ENCODE measurements at places on chromosomes 5 and 9. TPM values are rescaled to one million over a fixed set of nuclear protein-coding genes. Genes with fewer than 3 reads are reported as not detected.
A peak's percentile ranks its signal among the peaks of the same experiment; 100 is the strongest.

Gene ZNF483
- total RNA-seq, result 24.9 TPM

GRCh38 chr5:88785746-88786565, 97.0 kb downstream of the MEF2C start:
- DNase-seq, result peak; percentile 33
- H3K36me3 ChIP-seq, result no peaks in the 10 kb centered on the region
- H3K4me3 ChIP-seq, result no peak overlapping the region
- H3K27me3 ChIP-seq, result no peaks in the 10 kb centered on the region
- H3K27ac ChIP-seq, result peak overlapping the region; percentile 32

- H3K4me1 ChIP-seq, result no peaks in the 10 kb centered on the region
- H3K27ac ChIP-seq, result peak overlapping the region; percentile 13
- no peak for DNase-seq
- H3K36me3 ChIP-seq, result peaks cover 6% of the 10 kb centered on the region
- H3K4me3 ChIP-seq, result no peak overlapping the region
These were observed 20.9 kb downstream of the SH3GLB2 start for GRCh38 chr9:129007035-129007765.

Gene LOX
- total RNA-seq, result 162 TPM

Gene ELOVL7
- total RNA-seq, result 6.1 TPM

GRCh38 chr5:171659896-171660295, 125.7 kb upstream of the SMIM23 start:
- DNase-seq, result no peak
- no peak overlapping the region for H3K27ac ChIP-seq

GRCh38 chr9:88399966-88400365, 11.7 kb downstream of the SPIN1 start:
- H3K27me3 ChIP-seq, result no peaks in the 10 kb centered on the region
- H3K27ac ChIP-seq, result no peak overlapping the region
- H3K4me1 ChIP-seq, result peaks cover 4% of the 10 kb centered on the region
- H3K4me3 ChIP-seq, result no peak overlapping the region

DNA sequence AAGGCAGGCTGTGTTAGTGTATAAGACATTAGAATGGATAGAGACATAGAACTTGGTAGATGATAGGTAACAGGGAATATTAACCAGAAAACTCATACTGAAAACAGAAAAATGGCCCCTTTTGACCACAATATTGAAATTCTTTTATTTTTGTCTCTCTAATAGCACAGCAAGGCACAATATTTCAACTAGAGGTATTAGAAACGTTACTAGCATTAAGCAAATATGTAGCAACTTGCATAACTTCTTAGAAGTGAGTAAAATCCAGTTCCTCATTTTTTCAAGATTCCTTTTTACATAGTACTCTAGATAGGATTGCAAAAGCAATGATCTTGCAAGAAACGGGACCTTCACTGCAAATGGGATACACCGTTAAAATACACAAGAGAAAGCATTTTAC, 102.7 kb upstream of the VCAN start:
- H3K27ac ChIP-seq, result no peak overlapping the region
- no peak overlapping the region for H3K4me3 ChIP-seq
- H3K36me3 ChIP-seq, result no peaks in the 10 kb centered on the region

Gene HRH2
- 2.0 TPM for total RNA-seq

DNA sequence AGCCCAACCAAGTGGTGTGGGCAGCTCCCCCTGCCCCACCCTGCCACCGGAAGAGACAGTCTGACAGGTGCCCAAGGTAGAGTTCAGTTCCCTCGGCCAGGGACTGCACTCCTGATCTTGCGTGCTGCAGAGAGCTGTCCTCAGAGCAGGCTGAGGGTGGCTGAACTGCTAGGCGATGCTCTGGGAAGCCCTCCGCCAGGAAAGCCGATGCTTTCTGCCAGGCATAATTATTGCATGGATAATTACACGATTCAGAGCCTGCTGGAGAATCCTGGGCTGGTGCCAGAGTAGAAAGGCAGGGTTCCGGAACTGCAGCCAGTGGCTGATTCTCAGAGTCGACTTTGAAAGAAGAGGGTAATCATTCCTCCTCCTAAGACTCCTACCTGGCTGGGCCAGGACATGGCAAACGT, 19.3 kb downstream of the KCNIP1 start:
- H3K27ac ChIP-seq, result no peak overlapping the region
- H3K27me3 ChIP-seq, result no peaks in the 10 kb centered on the region
- H3K4me1 ChIP-seq, result no peaks in the 10 kb centered on the region
- no peak overlapping the region for H3K4me3 ChIP-seq
- H3K36me3 ChIP-seq, result no peaks in the 10 kb centered on the region

- H3K4me3 ChIP-seq, result no peak overlapping the region
- no peak overlapping the region for H3K27ac ChIP-seq
- DNase-seq, result no peak
These were observed 36.9 kb upstream of the ADAMTS16 start for GRCh38 chr5:5103245-5103644.

Gene ZNF608
- total RNA-seq, result 58.7 TPM
